ENCODE measurements at places on chromosomes 5 and 9.

GRCh38 chr5:43192558-43193180 is 644 bp downstream of the NIM1K start:
- peak; percentile 12 for DNase-seq

- no peak for DNase-seq
Observed at GRCh38 chr5:44506561-44506960, 117.3 kb upstream of the FGF10 start.

- DNase-seq = no peak
Observed at GRCh38 chr9:124399968-124400940, 15.0 kb downstream of the PSMB7 start.

GRCh38 chr5:1498623-1499416 is 24.9 kb downstream of the LPCAT1 start:
- DNase-seq = no peak

- no peak for DNase-seq
Observed at GRCh38 chr5:35182910-35183535, 47.3 kb downstream of the PRLR start.

- peak; percentile 17 for DNase-seq
Observed at GRCh38 chr9:97740848-97741821, 44.0 kb upstream of the XPA start.

DNA sequence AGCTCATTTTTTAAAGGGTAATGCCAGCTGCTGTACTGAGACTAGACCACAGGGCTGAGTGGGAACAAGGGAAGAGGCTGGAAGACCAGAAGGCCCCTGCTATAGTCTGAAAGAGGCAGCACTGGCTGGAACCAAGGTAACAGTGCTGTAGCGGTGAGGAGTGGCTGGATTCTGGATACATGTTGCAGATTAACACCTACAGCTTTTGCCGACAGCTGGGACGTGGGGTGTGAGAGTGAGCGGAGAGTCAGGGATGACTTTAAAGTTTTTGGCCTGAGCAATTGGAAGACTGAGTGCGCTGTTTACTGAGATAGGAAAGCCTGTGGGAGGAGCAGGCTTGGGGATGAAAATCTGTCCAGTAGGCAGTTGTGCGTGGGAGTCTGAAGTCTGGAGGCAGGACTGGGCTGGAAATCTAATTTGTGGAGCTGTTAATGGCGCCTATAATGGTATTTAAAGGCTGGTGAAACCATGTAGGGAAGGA is 26.5 kb downstream of the AQP7 start:
- DNase-seq = no peak

DNA sequence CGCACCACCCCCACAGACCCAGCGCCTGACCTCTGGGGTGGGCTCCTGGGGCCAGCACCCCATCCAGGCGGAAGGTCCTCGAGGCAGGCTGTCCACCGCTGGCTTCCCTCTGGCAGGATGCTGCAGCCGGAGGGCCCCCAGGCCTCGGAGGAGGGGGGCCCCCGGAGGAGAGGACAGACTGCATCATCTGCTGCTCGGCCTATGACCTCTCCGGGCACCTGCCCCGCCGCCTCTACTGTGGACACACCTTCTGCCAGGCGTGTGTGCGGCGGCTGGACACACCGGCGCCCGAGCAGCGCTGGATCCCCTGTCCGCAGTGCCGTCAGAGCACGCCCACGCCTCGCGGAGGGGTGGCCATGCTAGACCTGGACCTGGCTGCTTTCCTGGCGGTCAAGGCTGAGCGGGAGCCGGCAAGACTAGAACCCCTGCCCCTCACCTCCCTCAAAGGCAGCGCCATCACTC is 1.2 kb downstream of the RNF224 start:
- DNase-seq = no peak

GRCh38 chr5:63553073-63553472 is 409.2 kb downstream of the HTR1A start:
- DNase-seq = no peak

GRCh38 chr5:2399096-2399495 is 352.4 kb downstream of the IRX2 start:
- no peak for DNase-seq

GRCh38 chr5:160835376-160835775 is 16.6 kb downstream of the ATP10B start:
- DNase-seq = no peak

GRCh38 chr5:176418251-176418650 is 1.9 kb upstream of the CLTB start:
- DNase-seq = no peak

- no peak for DNase-seq
Observed at GRCh38 chr5:154485850-154486426, 7.9 kb upstream of the HAND1 start.

DNA sequence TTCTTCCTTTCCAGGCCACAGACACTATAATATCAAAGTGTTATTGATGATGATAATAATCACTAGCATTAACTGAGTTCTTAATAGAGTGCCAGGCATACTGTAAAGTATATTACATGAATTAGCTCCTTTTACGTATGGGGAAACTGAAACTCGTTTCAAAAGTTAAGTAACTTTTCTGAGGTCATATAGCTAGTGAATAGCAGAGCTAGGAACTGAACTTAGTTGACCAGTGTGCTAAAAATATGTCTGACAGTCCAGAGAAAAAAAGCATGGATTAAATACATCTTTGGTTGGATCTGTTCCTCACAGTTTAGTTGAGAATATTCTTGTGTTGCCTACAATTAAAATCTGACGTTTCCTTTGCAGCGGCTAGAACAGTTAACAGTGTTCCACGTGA is 18.4 kb upstream of the CATSPER3 start:
- no peak for DNase-seq

DNA sequence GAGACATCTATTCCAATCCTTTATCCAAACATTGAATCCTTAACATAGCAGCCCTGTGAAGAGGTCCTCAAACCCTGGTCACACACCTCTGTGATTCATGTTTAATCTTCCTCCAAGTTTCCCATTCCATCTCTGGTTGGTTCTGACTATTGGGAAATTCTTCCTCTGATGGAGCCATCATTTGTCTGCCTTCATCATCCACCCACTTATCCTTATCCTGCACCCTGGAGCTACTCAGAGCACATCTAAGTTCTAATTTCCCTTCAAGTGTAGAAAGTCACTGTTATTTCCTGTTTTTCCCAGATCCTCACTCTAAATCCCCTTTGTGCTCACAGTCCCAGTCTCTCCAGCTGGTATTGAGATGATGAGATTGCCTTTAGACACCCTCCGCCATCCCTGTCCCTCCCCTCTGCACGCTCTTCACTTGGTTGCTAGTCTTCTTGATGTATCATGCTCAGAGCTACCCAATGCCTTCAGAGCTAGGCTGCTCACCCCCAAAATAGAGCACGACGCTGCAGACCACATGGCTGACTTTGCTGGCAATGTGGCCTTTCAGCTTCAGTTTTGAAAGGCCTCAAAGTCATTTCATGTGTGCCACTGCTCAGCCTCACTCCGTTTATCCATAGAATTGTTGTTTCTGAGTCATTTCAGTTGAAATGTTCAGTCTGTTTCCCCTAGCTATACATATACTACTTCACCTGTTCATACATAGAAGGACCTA is 154.3 kb downstream of the PALM2AKAP2 start:
- no peak for DNase-seq

GRCh38 chr5:98780390-98780789 is 6.9 kb downstream of the RGMB start:
- no peak for DNase-seq

GRCh38 chr9:136791516-136792276 is 552 bp downstream of the TMEM141 start:
- peak; percentile 53 for DNase-seq

DNA sequence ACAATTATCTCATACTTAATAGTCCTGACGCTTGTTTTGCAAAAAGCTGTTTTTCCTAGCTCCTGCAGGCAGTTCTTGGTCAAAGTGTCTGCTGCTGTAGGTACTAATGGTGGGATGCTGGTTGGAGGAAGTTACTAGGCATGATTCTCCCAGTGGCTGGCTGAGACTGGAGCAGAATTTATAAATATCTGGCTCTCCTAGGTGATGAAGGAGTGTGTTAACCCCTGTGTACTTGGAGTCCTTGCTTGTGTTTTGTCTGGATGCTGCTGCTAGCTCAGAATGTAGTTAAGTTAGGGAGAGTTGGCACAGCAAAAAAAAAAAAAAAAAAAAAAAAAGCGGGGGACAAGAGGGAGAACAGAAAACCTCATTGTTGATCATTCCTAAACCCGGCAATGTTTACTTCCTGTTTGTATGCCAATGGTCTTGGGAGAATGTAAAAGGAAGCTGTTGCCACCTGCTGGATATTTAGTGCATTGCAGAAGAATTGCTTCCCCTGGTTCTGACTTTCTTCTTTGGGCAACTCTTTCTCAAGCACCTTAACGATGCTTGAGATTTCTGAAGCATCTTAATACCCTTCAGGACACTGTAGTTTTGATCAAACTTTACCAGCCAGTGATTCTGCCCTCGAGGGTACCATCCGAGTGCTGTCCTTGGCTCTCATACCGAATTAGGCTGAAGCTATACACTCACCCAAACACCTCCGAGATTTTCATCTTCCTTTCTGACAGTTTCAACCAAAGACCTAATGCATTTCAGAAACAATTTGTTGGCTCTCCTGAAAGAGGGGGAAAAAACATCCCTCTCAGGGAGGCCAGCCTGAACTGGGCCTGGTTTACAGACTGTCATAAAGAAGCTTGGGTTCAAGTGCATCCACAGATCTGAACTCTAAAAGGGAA is 71.7 kb upstream of the WWC1 start:
- DNase-seq = peak; percentile 20

DNA sequence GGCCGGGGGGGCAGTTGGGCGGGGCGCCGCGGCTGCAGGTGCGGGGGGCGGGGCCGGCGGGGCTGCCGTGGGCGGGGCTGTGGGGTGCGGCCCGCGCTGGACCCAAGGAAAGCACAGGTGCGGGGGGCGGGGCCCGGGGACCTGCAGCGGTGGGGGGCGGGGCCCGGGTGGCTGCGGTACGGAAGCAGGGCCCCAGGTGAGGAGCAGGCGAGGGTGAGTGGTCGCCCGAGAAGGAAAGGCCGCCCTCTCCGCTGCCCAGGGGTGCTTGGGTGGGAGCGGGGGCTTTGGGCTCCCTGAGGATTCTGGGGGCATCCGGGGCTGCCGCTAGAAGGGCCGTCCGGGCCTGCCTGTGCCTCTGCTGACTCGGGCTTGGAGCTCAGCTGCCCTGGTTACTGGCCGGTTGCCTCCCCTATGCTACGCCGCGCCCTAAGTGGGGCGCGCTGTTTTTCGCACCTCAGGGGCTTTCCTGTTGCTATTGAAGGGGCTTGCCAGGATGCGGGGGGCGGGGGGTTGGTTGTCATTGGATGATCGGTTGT is 767 bp downstream of the RALGPS1 start:
- DNase-seq = peak; percentile 8

DNA sequence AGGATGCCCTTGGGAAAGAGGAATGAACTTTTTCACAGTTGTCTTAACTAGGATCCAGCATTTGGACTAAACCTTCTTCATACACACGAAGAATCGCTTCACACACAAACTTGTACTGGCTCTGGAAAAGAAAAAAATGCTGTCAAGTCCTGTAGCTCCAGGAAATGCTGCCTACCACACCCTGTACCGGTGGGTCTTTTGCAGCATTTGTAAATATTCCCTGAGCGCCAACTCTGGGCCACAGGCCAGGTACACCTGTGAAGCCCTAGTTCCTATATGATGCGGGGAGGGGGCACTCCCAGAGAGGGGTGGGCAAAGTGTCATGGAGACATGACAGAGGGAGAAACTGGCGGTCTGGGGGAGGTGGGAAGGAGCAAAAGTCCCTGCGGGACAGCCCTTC is 58.7 kb upstream of the EPB41L4B start:
- DNase-seq = no peak
